ENCODE measurements at places on chromosomes 6 and 20.

DNA sequence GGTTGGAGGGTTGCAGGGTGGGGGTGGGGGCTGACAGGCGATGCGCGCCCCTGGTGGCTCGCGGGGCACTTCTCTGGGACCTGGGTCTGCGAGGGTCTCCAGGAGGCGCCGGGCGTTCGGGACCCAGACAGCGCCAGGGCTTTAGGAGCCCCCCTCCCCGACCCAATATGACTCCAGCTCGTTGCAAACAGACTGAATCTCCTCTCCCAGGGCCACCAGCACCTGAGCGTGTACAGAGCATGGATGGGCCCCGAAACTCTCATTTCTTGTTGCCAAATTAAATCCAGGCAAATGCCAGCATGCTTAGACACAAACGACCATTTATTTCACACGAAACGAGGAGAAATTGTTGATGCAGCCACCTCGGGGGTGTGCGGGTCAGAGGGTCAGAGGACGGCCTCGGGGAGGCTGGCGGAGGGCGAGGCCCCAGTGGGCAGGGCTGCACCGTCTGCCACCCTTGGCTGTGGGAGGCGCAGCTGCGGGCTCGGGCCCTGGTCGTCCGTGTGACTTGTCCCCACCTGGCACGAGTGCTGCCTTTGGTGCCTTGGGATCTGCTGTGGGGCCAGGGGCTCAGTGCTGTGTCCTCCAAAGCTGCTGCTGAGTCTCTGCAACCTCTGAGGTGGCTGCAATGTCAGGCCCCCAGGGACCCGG, 20.9 kb upstream of the GATA5 start:
- DNase-seq, result peak; percentile 89

GRCh38 chr6:18405477-18406293, 18.5 kb downstream of the RNF144B start:
- no peak for DNase-seq

DNA sequence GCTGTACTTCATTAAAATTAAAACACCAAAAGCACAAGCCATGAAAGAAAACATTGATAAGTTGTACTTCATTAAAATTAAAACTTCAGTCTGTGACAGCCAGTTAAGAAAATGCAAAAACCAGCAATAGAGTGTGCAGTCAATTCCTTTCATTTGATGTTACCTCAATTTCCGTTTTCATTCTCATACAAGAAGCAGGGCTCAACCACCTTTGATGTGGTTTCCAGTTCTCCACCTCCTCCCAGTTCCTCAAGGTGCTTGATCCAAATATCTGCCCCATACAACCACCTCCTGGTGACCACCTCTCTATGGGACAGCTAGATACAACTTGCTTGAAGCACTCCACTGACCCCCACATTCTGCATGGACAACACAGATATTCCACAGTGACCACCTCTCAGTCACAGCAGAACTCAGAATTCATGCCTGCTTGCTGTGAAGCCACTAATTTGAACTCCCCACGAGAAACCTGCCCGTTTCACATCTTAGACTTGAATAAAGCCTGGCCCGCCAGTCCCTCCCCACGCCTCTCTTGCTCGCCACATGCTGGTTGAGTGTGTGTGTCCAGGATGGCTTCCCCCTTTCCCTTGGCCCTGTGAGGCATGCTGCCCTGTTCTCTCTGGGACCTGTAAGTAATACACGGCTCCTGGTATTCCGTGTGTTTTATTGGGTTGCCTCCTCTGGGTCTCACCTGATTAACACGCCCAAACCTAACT, 66.1 kb downstream of the FAM50B start:
- peak; percentile 14 for DNase-seq

DNA sequence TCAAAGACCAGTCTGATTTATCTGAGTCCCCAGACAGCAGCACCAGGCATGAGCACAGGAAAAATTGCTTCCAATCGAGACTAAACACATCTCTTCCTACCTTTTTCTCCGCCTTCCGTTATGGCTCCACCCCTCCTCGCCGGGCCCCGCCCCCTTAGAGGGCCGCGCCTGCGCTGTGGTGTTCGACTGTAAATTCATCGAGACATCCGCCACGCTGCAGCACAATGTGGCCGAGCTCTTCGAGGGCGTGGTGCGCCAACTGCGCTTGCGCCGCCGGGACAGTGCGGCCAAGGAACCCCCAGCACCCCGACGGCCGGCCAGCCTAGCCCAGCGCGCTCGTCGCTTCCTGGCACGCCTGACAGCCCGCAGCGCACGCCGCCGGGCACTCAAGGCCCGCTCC, 8.9 kb downstream of the REM1 start:
- DNase-seq, result peak; percentile 56

- DNase-seq, result peak; percentile 91
Measured at GRCh38 chr6:32154514-32155161, 697 bp downstream of the PPT2 start.

- DNase-seq, result no peak
Measured at GRCh38 chr6:11164717-11165646, 53.5 kb upstream of the ERVFRD-1 start.

GRCh38 chr6:5123296-5124143, 38.4 kb downstream of the PPP1R3G start:
- DNase-seq, result no peak

- peak; percentile 95 for DNase-seq
Measured at GRCh38 chr6:169212897-169213813, 40.5 kb downstream of the THBS2 start.

DNA sequence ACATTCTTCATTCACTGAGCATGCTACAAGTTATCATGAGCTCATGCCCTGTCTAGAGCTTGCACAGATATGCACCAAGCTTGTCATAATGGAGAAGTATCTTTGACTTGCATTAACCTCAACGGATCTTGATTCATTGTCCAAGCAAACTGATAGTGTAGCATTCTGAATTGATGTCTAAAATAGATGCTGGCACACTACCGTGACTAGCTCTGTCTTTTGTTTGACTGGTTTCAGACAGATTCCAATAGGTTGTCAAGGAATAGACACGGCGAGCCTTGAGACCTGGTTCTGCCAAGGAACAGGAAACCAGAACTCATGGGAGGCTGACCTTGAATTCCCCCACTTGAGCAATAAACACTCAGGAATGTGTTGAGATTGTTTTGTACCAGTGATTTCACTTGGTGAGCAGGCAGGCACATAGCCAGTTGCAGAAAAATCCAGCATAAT, 1153.1 kb upstream of the GJE1 start:
- no peak for DNase-seq

DNA sequence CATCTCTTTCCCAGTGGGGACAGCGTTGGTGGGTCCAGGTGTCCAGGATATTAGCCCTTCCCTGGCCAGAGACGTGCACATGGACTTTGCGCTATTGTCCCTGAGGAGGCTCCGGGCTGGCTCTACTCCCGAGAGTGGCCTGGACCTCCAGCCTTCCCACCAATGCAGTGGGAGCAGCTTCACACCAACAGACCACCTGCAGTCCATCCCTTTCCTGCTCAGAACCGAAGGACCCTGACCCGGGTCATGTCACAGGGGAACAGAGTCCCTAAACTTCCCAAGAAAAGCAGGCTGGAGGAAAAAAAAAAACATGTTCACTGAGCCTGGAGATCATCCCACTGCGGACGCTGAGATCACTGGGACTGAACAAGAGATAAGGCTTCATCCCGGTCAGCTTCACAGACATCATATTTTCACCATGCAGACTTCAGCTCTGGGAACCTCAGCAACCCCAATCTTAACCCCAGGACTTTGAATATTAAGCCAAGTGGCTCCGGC, 18.3 kb downstream of the ZMYND8 start:
- no peak for DNase-seq

DNA sequence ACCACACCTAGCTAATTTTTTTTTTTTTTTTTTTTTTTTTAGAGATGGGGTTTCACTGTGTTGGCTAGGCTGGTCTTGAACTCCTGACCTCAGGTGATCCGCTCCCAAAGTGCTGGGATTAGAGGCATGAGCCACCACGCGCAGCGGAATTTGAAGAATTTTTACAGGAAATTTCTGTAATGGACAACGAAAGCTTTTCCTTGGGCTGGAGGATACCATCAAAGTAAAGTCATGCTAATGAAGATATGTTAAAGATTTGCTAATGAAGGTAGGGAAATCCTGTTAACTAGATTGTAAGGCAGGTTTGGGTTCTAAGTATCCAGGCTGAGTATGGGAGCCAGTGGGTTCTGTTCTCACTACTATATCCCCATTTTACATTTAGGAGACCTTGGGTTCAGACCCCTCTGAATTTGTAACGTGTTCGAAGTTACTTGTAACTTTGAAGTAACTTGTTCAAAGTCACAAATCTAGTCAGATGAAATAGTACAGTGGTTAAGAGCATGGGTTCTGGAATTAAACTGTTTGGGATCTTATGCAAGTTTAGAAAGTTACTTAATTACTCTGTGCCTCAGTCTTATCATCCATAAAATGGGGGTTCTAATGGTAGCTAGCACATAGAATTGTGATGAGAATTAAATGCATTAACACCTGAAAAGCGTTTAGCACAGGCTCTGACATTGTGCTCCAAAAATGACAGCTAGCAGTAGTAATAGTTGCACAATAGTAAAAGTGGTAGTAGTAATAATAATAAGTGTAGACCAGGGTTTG, 123.4 kb upstream of the GPR6 start:
- DNase-seq, result peak; percentile 83

DNA sequence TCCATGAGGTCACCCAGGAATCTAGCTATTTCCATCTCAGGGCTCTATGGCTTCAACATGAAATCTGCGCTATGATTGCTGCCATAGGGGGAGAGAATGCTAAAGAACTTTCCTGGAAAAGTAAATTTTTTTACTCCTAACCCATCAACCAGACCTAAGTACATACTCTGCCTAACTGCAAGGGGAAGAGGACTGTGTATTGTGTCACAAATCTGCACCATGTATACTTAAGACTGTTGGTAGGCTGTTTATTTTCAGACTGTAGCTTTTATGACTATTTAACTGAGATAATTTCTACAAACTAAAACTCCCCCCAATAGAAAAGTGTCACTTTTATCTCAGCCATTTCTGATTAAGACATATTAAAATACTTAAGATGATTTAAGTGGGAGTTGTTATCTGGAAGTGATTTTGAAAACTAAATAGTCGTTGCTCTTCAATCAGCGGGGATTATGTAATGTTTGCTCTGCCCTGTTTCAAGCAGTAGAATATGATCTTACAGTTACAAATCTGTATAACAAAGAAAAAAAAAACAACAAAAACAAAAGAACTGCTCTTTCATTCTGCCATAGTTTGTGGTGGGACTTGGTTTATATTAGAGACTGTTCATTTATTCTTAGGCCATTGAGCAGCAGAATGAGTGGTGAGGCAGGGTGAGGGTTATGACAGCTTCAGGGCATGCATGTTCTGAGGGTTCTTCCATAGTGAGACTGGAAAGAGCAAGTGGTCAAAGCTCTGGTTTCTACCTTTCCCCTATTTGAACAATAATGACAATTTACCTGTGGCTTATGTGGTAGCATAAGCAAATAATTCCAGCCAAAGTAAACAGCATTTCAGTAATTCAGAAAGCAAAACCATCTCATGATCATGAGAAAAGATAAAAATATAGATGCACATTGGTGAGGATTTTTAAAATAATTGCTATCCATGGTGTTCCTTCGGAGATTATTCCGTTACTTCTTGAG, 126.3 kb upstream of the CEP162 start:
- DNase-seq, result no peak

- peak; percentile 61 for DNase-seq
Measured at GRCh38 chr6:165849534-165850430, 186.7 kb upstream of the PDE10A start.

- DNase-seq, result peak; percentile 89
Measured at GRCh38 chr6:38773338-38773737, 58.2 kb downstream of the DNAH8 start.

DNA sequence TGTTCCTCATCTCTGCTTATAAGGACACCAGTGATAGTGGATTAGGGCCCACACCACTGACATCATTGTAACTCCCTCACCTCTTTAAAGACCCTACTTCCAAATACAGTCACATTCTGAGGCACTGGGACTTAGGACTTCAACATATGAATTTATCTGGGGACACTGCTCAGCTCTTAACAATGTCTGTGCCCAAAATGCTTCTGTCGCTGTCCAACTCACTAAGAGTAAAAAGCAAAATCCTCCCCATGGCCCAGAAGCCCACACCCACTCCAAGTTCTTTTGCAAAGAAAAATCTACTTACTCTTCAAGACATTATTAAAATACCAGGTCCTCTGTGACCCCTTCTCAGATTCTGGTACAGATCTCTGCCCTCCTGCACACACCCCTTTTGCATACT, 116.2 kb downstream of the TBC1D7 start:
- DNase-seq, result no peak

- no peak for DNase-seq
Measured at GRCh38 chr6:11785415-11785773, 6.8 kb upstream of the ADTRP start.

DNA sequence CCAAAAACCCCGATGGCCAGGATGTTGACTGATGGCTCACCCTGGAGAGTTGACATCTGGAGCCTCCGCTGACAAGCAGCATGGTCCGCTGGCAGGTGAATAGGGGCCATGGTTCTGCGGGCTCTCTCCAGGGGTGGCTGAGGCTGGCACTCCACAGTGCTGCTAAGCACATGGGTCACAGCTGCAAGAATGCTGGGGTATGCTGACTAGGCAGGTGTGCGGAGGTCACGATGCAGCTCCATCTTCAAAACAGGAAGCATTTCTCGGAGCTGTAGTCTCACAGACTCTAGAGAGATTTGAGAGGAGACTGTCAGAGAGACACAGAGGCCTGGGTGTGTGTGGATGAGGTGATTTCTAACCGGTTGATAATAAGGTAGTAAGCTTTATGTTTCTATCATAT, 341.6 kb downstream of the NRN1 start:
- DNase-seq, result no peak

DNA sequence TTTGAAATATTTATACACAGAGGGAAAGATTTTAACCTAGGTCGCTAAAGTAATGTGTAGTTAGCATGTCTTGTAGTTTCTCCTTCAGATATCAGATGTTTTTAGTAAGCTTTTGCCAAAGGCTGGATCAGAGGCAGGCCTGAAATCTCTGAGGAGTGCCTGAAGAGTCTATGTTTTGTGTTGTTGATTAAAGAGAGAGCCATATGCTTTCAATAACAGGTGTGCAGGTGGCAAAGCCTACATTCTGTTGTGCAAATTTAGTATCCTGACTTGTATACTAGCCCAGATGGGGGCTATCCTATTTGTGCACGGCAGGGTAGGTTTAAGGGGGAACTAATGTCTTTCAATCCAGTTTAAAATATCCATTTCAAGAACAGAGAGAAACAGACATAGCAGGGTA, 167.1 kb upstream of the ATXN1 start:
- DNase-seq, result no peak

- DNase-seq, result no peak
Measured at GRCh38 chr20:3041854-3042409, 1.5 kb upstream of the GNRH2 start.

DNA sequence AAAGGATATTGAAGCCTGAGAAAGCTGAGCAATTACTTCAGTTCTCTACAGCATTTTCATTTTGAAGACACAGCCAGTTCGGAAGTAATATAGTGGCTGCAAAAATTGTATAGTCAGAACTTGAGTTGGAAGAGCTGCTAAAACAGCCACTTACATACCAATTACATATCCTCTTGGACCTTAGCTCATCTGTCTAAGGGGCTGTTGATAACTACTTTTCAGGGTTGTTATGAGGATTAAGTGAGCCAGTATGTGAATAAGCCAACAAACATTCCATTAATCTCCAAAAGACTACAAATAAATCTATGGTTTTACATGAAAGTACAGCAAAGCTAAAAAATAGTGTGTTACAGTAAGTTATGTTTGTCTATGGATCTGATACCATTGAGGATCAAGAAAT, 59.7 kb downstream of the TMEM200A start:
- DNase-seq, result no peak
